ENCODE measurements at places on chromosomes 3 and 15.

DNA sequence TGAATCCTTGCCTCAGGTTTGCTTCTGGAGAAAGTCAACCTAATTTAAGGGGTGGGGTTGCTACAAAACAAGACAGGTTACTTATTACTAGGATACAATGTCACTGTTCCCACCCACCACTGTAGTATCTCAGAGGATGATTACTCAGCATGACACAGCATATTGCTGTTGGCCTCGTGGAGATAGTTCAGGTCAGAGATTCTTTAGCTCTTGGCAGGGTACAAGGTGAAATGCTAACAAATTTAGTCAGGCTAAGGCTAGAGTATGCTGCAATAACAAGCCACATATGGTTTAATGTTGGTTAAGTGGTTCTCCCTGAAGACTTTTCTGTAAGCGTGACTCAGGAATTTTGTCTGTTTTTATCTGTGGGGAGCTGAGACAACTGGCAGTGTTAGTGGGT, 161.8 kb downstream of the EDEM1 start:
- DNase-seq: no peak

- no peak for DNase-seq
These were observed 22.4 kb downstream of the ISG20 start for GRCh38 chr15:88661041-88661700.

DNA sequence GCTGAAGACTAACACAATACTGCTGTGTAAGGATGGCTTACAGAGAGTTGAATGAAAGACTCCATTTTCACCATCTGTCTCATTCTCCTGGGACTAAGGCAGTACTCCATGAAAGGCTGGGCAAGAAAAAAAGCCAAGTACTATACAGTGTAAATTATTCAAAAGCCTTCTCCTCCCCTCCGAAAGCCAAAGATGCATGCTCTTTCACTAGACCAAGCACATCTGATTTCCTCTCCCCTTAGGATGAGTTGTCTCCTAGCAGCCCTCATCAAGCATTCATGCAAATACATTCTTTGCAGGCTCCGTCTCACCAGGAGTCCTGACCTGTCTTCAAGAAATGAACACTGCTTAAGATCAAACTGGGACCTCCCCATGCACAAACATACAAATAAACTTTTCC, 133.5 kb upstream of the THBS1 start:
- DNase-seq: no peak

- peak; percentile 17 for DNase-seq
These were observed 1.2 kb downstream of the SETD2 start for GRCh38 chr3:47162697-47163168.

GRCh38 chr15:92891533-92892200, 8.5 kb upstream of the CHD2 start:
- no peak for DNase-seq

DNA sequence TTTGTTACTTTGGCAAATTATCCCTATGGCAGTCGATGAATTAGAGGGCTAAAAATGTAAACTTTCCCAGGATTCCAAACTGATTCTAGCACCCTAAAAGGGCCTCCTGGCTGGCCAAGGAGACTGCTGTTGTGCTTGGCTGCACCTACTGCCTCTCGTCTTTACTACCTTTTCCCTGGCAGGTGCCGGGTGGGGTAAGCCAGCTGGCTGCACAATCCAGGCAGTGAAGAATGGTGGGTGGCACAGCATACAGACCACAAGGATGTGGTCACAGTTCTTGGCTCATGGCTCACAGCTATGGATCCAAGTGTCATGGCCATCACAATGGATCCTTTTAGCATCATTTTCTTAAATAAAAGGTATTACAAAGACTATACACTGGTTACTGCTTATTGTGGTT, 20.7 kb upstream of the SLC25A26 start:
- DNase-seq: no peak

DNA sequence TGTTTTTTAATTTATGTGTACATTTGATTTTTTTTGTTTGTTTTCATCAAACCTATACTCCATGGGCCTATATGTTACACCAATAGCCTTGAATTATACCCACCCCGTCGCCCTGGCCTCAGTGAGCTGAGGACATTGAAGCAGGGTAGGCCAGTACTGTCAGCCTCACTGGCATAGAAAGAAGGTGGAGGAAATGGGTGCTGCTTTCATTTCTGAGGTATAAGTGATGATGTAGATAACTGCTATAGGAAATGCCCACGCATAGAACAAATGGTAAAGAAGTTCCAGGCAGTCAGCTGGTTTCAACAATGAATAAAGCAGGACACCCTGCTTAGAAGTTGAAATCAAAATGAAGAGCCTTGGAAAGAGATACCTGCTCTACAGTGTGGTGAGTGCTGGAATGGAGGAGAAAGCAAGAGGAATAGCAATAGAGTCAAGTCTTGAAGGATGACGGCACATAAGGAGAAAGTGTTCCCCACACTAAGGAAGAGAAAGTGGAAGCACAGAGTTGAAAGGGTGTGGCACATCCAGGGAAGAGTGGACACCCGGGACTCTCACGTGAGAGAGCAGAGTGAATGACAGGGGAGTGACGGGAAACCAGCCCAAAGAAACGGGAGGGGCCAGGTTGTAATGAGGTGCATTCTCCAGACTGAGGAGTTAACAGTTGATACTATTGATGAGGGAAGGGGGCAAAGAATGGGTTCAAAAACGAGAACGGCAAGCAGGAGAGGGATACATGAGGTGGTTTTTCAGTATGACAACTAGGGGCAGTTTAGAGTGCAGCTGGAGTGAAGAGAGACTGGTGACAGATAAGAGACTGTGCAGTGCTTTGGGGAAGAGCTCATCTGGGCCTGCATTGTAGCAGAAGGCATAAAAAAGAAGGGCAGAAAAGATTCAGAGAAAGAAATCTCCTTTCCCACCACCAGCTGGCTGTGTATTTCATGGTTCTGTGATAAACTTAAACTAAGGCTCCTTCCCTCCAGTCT, 70.5 kb downstream of the KLHL25 start:
- DNase-seq: no peak

Data from suppressor macrophage (primary cell).